ENCODE measurements at places on chromosomes 2 and 18.

DNA sequence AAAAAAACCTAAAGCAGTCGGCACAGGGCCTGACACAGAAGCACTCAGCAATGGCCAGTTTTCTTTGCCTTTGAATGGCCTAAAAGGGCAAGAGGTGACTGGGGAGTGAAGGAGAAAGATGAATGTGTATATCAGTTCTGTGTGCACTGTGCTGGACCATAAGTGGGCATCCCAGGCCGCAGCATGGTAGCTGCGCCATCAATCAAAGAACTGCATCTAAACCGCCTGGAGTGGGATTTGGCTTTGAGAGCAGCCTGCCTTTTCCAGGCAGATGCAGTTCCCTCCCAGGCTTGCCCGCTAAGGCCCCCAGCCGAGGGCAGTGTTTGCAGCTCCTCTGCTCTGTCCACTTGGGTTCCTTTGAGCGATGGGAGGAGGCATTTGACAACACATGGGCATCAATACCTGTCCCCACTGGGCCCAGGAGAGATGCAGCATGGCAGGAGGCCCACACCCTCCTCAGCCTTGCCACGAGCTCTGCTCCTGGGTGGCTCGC is 144.1 kb downstream of the FAM210A start:
- no peak for DNase-seq

DNA sequence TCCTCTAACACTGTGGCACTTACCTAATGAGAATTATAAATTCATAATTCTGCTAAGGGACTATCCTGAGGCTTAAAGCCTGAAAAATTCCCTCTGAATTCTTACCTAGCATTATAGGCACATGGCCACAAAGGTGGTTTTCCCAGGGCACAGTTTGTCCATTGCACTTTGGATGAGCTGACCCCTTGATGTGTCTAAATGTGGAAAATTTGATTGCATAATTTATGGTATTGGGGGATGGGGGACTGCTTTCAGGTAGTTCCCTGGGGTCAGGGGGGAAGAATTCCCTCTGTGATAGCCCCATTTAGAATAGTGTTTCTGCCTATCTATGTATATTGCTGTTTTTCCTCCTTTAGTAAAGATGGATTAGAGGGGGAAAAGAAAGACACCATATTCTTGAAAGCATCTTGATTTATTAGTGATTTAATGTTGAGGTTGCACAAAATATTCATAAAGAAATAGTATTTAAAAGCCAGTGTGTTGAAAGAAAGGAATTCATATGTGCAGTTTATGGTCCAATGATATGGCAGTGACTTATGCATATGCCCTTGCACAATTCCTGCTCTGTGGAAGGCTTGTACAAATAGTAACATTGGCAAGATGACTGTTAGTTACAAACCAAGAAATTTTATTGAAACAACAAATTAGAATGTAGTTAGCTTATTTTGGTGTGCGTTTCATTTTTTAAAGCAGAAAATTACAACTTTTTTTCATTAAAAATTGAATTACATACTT is 8.7 kb upstream of the HTR2B start:
- DNase-seq, result no peak

GRCh38 chr18:62784338-62784965 is 69.1 kb downstream of the PHLPP1 start:
- no peak for DNase-seq

- DNase-seq, result peak; percentile 6
Measured at GRCh38 chr2:5777131-5777535, 84.9 kb downstream of the SOX11 start.

GRCh38 chr2:152510621-152511020 is 175.6 kb downstream of the FMNL2 start:
- no peak for DNase-seq

GRCh38 chr2:57990118-57990725 is 56.4 kb upstream of the VRK2 start:
- DNase-seq, result no peak

GRCh38 chr2:241680044-241680443 is 6.6 kb downstream of the DTYMK start:
- no peak for DNase-seq

- no peak for DNase-seq
Measured at GRCh38 chr2:155917380-155917779, 415.1 kb downstream of the NR4A2 start.
